ENCODE measurements at places on chromosomes 16 and 17.

DNA sequence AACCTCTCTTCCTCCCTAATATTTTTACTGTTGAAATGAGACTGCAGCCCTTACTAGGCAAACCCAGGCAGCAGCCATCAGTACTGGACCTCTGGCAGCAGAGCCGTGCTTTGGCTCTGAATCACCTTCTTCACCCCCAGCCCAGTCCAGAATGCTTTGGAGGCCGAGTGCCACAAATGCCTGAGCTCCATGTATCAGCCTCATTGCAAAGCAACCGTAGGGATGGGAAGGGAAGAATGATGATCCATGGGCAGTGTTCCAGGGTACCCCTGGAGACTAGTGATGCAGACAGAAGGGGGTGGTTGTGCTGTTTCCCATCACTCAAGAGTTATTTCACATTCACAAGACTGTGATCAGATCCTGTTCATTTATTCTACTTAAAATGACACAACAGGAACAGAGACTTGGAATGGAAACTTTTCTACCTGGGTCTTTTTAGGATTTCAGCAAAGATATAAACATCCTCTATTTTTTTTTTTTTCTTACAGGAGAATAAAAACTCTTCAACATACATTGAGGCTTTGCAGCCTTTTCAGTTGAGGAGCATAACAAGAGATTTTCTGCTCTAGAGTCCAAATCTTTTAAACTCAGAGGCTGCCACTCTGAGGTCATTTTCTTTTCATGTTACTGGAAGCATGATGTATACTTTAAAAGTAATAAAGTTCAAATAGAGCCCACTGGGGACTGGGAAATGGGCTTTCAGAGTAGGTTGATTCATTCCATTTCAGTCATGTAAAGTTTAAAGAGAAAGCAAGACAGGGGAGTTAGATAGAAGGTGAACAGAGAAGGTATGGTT, 138.3 kb downstream of the KCNJ2 start:
- DNase-seq, result no peak

- no peak for DNase-seq
Measured at GRCh38 chr17:77677211-77677610, 281.3 kb upstream of the TNRC6C start.

- DNase-seq, result no peak
Measured at GRCh38 chr16:26772503-26772902, 294.2 kb upstream of the C16orf82 start.

GRCh38 chr16:69219279-69219678, 32.3 kb downstream of the SNTB2 start:
- DNase-seq, result no peak

GRCh38 chr17:34579979-34580684, 750 bp downstream of the TMEM132E start:
- no peak for DNase-seq

DNA sequence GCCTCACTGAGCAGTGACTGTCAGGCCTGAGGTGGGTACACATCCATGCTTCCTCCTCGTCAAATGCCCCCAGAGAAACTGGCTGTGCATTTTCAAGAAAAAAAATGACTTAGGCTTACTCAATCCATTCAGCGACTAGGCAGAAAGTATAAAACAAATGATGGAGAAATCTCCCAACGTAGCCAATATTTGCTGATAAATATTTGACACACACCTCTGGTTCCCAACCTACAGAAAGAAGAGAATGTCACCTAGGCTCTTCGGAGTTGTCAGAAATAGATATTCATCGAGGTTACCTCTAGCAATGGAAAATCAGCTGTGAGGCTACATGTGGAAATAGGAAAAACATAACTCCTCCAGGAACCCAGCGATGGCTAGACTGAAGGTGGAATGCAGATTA, 12.4 kb upstream of the TOM1L1 start:
- no peak for DNase-seq

GRCh38 chr17:8726941-8727555, 17.6 kb downstream of the CCDC42 start:
- no peak for DNase-seq

DNA sequence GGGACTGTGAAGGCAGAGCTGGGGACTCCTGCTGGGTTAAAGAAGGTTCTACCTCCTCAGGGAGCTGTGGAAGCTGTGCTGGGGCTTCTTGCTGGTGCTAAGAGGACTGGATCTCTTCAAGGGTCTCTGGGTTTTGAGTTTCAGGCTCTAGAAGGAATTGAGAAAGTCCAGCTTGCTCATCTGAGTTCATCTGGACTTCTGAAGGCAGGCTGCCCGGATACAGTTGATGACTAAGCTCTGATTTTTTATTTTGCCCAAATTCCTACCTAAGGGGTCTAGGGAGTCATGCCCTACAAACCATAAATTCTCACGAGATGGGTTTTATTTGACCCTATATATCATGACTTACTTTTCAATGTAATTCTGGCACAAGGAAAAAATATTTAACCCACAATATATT, 46.8 kb upstream of the TMEM97 start:
- no peak for DNase-seq

DNA sequence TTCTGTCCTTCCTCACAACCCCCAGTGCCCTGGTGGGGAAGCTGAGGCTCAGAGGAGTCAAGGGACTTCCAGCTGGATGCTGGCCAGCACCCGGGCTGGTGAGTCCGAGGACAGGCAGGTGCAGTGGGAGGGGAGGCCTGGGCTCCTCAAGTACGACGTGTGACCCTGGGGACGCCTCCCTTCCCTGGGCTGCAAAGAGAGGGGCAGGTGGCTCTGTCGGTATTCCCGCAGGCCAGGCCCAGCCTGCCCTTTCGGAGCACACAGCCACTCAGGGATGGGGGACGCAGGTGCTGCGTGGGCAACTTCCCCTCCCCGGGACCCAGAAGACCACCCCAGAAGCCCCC, 33.1 kb upstream of the PVALEF start:
- no peak for DNase-seq

DNA sequence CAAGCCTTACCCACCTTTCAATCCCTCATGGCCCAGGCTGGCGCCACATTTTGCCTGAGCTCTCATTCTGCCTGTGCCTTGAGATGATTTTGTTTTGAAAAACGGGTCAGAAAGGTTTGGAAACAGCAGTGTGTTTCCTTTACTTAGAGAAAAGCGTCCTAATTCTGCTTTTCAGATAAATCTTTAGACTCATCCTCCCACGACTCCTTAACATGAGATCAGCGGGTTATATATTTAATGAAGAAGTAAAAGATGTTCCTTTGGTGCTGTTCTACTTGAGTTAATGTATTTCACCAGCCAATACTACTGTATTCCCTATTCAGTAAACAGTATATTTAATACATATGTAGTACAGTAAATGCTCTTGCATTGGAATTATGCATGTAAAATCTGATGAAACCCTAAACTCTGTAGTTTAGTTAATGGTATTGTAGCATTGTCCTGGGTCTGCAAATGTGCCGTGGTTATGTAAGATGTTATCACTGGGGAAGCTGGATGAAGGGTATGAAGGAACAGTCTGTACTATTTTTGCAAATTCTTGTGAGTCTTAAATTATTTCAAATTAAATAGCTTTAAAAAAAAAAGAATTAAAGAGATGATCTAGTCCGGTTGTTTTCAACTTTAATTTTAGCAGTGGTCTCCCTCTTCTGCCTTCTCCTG, 199.4 kb upstream of the CACNG5 start:
- no peak for DNase-seq

- no peak for DNase-seq
Measured at GRCh38 chr16:65779201-65779600, 587.3 kb upstream of the CDH5 start.

DNA sequence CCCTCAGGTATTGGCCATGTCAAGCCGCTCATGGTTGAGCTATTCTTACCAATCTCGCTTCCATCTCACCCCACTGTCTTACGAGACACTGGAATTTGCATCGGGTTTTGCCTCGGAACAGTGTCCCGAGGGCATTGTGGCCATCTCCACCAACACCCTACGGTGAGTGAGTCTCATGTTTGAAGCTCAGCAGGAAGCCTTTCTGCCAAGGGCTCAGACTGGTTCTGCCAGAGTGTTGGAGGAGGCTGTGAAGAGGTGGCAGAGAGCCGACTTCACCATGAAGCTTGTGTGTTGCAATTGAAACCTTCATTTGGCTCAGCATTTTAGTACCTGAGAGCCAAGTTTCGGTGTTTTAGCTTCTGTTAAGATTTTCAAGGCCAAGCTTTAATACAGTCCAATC, 38.0 kb downstream of the SF3B3 start:
- DNase-seq, result no peak

DNA sequence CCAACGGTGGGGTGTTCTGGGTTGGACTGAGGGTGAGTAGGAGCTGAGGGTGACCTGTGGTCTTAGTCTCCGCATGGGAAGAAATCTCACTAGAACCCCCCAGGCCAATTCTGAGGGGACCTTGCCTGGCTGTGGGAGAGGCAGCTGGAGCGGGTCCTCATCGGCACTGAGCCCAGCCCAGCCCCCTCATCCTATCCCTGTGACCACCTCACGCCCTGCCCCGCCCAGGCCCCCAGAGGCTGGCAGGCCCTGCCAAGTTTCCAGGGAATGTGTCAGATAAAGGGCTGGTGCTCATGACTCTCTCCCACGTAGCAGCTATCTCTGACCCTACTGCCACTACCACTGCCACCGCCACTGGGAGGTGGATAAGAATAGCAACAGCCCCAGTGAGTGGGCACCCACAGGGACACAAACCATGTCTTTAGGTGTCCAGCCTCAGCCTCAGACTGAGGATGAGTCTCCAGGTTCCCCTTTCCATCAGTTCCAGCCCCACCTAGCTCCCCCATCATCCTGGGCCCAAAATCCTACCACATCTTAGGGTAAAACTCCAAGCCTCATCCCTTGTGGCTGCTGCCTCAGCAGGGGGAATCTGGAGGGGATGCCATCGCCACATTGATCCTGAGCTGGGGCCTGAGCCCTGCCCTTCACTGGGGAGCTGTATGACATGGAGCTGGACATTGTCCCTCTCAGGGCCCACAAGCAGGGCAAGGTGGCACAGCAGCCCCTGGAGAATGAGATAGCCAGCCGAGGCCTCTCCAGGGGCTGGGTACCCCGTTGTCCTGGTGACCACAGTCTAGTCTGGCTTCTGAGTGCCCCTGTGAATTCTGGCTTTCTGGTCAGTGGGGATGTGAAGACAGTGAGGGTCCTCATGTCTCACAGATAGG, 14.9 kb downstream of the CDH16 start:
- no peak for DNase-seq

- DNase-seq, result no peak
Measured at GRCh38 chr16:30652005-30652296, 1.2 kb downstream of the PRR14 start.

GRCh38 chr17:1498869-1499268, 6.4 kb upstream of the MYO1C start:
- DNase-seq, result no peak

- DNase-seq, result no peak
Measured at GRCh38 chr17:14298221-14298946, 2.5 kb upstream of the HS3ST3B1 start.

DNA sequence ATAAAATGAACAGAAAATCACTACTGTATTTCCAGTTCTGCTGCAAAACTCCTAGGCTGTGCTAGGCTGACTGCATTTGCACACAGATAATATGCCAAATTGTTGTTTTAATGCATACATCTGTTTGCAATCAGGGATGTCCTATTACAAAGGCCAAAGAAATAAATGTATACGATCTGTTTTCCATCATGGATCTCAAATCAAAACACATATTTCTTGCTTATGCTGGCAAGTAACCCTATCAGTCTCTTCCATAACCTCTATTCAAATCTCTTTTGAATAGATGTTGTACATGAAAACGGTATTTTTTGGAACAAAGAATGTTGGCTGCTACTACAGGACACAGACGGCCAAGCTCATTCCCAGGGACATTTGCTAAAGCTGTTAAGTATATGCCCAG, 56.6 kb downstream of the DUSP14 start:
- DNase-seq, result no peak

DNA sequence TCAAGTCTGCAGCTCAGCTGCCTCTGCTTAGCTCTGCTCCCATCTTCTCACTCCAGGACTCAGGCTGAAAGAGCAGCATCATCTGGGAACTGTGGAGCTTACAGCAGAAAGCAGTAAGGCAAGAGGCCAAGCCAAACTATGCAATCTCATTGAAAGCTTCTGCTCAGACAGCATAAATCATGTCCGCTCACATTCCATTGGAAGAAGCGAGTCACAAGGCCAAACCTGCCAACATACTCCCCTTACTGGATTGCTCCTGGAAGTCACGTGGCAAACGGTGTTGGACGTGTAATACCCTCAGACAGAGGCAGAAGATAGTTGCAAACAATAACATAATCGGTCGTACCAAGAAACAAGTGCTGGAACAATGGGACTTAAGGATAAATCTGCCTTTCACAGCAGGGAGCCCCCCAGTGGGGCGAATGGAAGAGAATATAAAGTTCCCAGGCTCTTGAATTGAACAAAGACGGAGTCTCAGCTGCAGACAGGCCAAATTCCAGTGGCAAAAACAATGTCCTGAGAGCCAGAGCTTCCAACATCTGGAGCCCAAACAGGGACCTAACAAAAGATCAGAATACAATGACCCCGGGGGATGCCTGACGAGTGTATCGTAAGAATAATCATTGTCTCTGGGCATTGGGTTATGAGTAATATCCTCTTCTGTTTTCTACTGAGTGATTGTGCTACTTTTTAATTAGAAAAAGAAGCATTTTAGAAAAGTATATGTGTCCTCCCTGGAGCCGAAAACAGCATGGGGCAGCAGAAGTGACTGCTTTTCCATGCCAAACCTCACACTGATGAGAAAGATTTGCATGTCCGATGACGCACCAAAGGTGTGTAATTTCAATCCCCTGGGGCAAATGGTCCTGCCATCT, 68.4 kb downstream of the CMC2 start:
- no peak for DNase-seq

- no peak for DNase-seq
Measured at GRCh38 chr17:45302649-45303173, 14.1 kb downstream of the MAP3K14 start.

DNA sequence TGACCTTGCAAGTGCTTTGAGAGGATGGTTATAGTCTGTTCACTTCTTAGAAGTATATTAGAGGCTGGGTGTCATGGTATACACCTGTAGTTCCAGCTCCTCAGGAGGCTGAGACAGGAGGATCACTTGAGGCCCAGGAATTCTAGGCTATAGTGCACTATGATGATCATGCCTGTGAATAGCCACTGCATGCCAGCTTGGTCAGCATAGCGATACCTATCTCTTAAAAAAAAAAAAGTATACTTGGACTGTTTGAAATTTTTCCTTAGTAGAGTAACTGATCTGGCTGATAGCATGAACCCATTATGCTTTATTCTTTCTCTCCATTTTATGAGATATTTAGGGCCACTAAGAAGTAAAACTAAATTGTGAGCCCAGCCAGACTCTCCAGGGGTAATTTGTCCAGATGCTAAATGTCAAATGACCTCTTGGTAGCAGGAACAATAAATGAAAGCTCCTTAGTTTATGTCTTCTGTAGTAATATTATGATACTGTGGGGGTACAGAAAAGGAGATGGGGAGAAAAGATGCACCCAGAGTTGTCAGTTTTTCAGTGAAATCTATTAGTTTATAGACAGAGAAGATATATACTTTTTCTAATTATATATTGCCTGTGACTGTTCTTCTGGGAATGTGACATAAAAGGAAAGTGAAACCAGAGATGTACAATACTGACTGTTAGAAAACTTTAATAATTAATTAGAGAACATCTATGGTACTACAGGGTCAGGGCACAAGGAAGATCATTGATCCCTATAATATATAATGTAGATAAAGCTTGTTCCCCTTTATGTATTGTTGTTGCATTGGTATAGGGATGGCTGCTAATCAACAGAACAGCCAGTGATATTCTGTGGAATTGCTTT, 335.3 kb upstream of the TBX2 start:
- DNase-seq, result no peak

GRCh38 chr16:57092786-57093411, 516 bp downstream of the CPNE2 start:
- DNase-seq, result peak; percentile 20

GRCh38 chr17:64281962-64282752, 19.1 kb upstream of the TEX2 start:
- no peak for DNase-seq
